ENCODE measurements at places on chromosomes 5 and 9. TPM values are rescaled to one million over a fixed set of nuclear protein-coding genes. Genes with fewer than 3 reads are reported as not detected.

Gene MEIKIN
- 0.75 TPM for total RNA-seq

Gene C6
- not detected for total RNA-seq

Gene PHYHD1
- 1.5 TPM for total RNA-seq

Gene PCDHGA5
- total RNA-seq, result 1.7 TPM

Gene MLANA
- not detected for total RNA-seq

DNA sequence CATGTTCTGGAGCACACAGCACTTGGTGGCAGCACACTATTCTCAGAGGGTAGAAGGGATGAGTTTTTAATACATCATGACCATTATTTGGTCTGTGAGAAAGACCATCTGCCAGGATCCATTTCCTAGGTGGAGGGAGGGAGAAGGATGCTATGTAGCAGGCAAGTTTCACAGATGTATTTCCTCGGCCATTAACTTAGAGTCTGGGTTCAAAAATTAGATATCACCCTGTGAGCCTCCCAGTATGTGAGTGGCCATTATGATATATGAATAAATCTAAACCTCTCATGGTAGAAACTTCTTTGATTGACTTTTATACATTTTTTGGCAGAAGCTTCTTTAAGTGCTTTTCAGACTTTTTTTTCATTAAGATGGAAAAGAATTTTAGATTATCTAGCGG is 133.9 kb downstream of the SREK1 start:
- no peak overlapping the region for H3K27ac ChIP-seq
- H3K4me3 ChIP-seq, result no peak overlapping the region
- H3K4me1 ChIP-seq, result no peaks in the 10 kb centered on the region
- no peak for DNase-seq
- H3K36me3 ChIP-seq, result no peaks in the 10 kb centered on the region
- H3K27me3 ChIP-seq, result no peaks in the 10 kb centered on the region

- no peaks in the 10 kb centered on the region for H3K27me3 ChIP-seq
- no peak for DNase-seq
- H3K36me3 ChIP-seq, result no peaks in the 10 kb centered on the region
- H3K4me3 ChIP-seq, result no peak overlapping the region
- H3K4me1 ChIP-seq, result peaks cover 15% of the 10 kb centered on the region
Measured at GRCh38 chr5:112552791-112553190, 133.7 kb upstream of the EPB41L4A start.

GRCh38 chr9:89418882-89419640 is 78.9 kb downstream of the SEMA4D start:
- H3K4me1 ChIP-seq, result peaks cover 44% of the 10 kb centered on the region
- peaks cover 16% of the 10 kb centered on the region for H3K36me3 ChIP-seq

- H3K36me3 ChIP-seq, result peaks cover 3% of the 10 kb centered on the region
- DNase-seq, result no peak
- no peaks in the 10 kb centered on the region for H3K4me1 ChIP-seq
- no peak overlapping the region for H3K4me3 ChIP-seq
- no peaks in the 10 kb centered on the region for H3K27me3 ChIP-seq
Measured at GRCh38 chr9:75010570-75010969, 17.5 kb downstream of the CARNMT1 start.

DNA sequence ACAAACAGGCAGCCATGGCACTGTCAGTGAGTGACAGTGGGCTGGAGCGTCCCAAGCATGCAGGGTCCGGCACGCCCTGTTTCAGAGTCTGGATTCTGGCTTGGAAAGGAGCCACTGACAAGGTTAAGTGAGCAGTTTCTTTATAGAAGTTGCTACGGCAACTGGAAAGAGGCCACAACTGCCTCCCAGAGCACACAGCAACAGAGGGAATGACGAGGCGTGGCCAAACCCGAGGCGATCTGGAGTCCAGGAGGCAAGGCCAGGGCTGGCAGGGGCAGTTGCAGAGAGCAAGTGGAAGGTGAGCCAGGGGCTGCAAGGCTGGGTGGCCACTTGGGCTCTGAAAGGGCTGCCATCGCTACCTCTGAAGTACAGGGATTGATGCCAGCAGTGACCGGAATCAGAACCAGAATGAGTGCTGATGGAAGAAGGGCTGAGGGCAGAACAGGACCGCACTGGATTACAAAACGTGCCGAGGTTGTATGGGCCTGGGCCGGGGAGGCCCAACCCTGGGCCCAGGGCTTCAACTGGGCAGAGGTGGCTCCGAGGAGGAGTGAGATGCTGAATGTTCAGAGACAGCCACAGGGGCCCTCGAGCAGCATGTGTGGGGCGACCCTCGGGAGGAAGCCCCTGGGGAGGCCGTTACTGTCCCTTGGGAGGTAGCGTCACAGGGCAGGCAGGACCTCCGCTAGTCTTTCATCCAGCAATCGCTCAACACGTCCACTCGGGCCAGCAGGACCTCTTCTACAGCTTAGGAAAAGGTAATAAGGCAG is 4.6 kb downstream of the MRPL41 start:
- no peak for DNase-seq
- no peak overlapping the region for H3K4me3 ChIP-seq
- H3K27me3 ChIP-seq, result no peaks in the 10 kb centered on the region
- peaks cover 26% of the 10 kb centered on the region for H3K36me3 ChIP-seq
- H3K27ac ChIP-seq, result no peak overlapping the region
- no peaks in the 10 kb centered on the region for H3K4me1 ChIP-seq

GRCh38 chr5:96292582-96293247 is 140.3 kb downstream of the PCSK1 start:
- no peak for DNase-seq
- H3K27me3 ChIP-seq, result peaks cover 3% of the 10 kb centered on the region
- H3K4me3 ChIP-seq, result no peak overlapping the region
- no peak overlapping the region for H3K27ac ChIP-seq
- no peaks in the 10 kb centered on the region for H3K4me1 ChIP-seq

DNA sequence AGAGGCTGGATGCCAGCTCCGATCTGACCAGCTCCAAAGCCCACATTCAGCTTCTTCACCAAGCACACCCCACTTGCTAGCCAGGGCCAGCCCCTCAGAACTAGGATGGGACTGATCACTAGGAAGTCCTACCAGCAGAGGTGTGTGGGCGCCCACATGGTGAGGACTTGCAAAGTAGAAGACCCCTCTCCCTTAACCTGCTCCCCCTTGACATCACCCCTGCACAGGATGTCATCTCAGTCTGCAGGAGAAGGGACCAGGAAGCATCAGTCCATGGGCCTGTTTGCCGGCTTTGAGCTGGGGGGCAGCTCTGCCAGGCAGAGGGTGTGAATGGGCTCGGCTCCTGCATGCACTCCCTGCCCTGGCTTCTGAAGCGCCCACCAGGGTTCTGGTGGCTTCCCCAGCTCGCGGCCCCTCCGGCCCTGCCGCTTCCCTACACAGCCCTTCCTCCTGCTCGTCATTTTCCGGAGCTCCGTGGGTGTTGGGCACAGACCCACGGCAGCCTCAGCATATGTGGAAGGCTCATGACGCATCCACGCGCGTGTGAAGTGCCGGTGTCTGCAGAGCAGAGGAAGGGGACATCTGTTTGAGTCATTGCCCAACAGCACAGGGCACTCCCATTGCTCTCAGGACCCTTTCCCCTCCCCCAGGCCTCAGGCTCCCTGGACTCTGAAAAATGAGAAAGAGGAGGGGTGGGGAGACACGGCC is 3.7 kb upstream of the FAM78A start:
- DNase-seq, result no peak
- H3K36me3 ChIP-seq, result no peaks in the 10 kb centered on the region
- H3K27me3 ChIP-seq, result peaks cover 17% of the 10 kb centered on the region

DNA sequence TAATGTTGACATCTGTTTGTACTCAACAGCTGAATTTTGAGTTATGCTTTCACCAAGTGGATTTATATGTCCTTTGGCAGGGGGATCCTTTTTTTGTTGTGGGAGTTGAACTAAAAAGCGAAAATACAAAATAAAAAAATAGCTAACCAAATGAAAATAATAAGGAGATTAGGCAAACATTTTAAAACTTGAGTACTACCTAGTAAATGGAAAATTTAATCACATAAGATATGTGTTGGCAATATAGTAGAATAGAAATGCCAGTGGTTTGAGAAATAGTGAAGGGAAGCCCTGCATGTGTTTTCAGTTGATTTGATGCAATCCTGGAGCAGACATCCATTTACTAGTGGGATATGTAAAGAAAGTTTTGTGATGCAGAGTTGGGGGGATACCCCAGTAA is 98.0 kb downstream of the RASGRF2 start:
- no peak overlapping the region for H3K4me3 ChIP-seq
- no peaks in the 10 kb centered on the region for H3K36me3 ChIP-seq
- H3K27ac ChIP-seq, result no peak overlapping the region
- no peaks in the 10 kb centered on the region for H3K4me1 ChIP-seq
- DNase-seq, result no peak
- no peaks in the 10 kb centered on the region for H3K27me3 ChIP-seq

DNA sequence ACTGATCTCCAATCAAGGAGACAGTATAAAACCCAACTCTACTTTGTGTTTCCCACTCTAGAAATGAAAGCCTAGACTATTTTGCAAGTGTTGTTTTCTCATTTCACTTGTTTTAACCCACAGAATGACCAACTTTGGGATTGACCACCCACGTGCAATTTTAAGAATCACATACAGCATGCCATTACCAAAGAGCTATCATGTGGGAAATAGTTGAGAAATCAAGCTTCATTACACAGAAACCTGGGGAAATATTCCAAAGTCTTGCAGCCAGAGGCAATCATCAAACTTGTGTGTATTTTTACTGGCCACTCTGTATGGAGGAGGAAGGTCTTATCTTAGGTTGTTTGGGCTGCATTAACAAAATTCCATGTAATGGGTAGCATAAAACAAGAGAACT is 451.4 kb upstream of the DAB2 start:
- H3K4me3 ChIP-seq, result no peak overlapping the region
- no peaks in the 10 kb centered on the region for H3K27me3 ChIP-seq
- no peak for DNase-seq
- no peaks in the 10 kb centered on the region for H3K36me3 ChIP-seq
- no peak overlapping the region for H3K27ac ChIP-seq

DNA sequence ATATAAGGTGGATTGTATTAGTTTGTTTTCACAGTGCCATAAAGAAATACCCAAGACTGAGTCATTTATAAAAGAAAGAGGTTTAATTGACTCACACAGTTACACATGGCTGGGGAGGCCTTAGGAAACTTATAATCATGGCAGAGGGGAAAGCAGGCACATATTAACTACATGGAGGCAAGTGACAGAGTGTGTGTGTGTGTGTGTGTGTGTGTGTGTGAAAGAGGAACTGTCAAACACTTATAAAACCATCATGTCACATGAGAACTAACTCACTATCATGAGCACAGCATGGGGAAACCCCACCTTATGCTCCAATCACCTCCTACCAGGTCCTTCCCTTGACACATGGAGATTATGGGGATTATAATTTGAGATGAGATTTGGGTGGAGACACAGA is 118.6 kb downstream of the SPEF2 start:
- H3K4me1 ChIP-seq, result no peaks in the 10 kb centered on the region
- H3K27me3 ChIP-seq, result no peaks in the 10 kb centered on the region
- no peaks in the 10 kb centered on the region for H3K36me3 ChIP-seq
- H3K4me3 ChIP-seq, result no peak overlapping the region
- DNase-seq, result no peak
- H3K27ac ChIP-seq, result no peak overlapping the region

DNA sequence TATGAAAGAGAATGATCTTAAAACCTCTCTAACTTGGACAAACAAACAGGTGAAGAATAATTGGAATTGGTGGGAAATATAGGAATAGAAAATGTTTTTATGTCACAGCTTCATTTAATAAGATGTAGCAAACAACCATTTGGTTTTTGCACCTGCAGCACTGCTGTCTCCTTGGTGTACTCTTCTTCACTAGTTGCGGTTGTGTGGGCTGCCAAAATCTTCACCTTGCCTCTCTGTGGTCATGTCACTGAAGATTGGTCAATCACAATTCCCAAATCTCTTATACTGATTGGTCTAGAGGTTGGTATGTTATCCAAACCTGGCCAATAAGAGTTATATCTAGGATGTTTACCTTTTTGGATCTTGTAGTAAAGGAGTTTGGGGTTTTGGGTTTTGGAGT is 88.7 kb downstream of the FGF10 start:
- H3K4me1 ChIP-seq, result no peaks in the 10 kb centered on the region
- no peaks in the 10 kb centered on the region for H3K27me3 ChIP-seq
- no peaks in the 10 kb centered on the region for H3K36me3 ChIP-seq
- H3K27ac ChIP-seq, result no peak overlapping the region

Data from B cell (primary cell).